ENCODE measurements at places on chromosomes 16 and 17. TPM values are rescaled to one million over a fixed set of nuclear protein-coding genes. Genes with fewer than 3 reads are reported as not detected.

The NUBP1 gene
- total RNA-seq, result 26.5 TPM

DNA sequence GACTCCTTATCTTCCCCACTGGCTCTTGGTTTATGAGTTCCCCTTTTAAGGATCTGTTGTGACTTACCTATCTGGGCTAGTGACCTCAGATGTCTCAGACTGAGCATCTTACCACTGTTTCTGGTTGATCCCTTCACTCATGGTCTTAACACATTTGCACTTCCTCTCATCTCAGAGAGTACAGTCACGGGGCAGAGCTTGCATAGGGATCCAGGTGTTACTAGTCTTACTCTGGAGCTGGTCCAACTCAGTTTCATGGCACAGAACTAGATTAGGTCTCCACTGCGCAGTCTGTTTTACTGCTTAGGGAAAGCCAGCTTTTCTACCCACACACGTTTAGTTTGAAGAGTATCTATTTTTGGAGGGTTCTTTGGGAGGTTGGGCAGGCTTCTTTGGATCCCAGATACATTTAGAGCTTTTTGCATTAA, 10.2 kb downstream of the GABARAPL2 start:
- no peak for DNase-seq

DNA sequence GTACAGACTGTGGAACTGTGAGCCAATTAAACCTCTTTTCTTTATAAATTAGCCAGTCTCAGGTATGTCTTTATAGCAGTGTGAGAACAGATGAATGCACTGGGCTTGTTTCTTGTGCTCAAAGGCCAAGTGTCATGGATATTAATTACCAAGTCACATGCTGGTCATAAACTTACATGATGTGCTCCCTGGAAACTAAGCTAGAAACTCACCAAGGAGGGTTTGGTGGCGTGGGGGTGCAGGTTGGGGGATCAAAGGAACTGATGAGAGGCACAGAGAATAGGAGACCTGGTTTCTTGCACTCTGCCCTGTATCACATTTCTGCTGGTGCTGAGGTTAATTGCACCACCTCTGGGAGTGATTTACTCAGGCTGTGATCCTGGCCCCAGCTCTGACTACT, 31.2 kb upstream of the TMC5 start:
- no peak for DNase-seq

DNA sequence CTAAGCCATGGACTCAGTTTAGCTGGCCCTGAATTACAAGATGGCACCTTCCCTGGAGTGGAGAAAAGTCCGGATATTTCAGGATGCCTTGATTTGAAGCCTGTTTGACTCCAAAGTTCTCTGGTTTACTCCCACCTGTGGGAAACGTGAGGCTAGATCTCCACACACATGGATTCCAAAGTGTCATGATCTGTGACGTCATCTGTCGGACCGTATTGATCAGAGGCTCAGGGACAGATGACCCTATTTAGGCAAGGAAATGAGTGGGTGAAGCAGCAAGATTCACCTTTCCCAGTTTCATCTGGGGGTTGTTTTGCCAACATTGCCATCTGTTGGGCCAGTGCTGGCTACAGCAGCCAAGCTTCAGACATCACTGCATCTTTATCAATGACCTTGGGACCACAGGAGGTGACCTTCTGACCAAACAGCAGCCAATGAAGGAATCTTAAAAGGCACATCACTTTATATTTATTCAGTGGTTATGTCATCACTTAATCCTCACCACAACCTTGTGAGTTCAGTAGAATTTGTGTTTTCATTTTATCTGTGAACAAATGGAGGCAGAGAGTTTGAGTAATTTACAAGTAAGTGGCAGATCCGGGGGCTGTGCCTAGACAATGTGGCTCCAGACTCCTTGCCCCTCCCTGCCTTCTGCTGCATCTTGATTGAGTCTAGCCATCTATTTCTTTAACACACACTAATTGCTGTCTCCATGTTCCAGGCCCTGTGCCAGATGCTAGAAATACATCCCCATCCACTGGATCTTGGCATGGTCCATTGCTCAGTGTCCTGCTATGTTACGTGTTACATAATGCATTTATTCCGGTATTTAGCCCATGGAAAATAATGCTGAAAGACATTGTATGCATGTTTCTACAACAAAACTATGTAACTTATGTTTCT, 1.5 kb upstream of the CDH13 start:
- DNase-seq, result no peak

DNA sequence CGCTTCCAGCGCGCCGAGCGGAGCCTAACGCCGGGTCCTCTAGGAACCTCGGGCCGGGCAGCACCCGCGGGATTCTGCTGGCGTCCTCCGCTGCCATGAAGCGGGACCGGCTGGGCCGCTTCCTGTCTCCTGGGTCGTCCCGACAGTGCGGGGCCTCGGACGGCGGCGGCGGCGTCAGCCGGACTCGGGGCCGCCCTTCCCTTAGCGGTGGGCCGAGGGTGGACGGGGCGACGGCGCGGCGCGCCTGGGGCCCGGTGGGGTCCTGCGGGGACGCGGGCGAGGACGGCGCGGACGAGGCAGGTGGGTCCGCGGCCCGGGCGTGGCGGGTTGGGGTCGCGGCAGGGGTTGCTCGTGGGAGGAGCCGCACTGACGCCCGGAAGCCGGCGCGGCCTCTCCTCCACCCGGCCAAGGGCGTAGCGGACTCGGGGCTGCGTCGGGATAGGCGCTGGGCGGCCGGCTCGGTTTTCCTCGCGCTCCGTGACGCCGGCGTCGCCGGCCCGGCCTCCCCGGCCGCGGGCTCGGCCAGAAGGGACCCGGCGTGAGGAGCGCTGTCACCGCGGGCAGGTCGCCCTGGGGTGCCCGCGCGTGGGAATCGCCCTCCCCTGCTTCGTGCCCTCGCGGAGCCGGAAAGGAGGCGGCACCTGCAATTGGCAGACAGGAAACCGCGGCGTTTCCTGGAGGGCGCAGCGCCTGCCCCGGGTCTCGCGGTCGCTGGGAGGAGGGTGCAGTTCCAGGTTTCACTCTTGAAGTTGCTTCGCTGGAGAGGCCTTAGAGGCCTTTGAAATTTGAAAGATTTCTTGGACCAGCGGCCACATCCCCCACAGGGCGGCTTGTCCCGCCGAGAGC, 432 bp downstream of the ZNF276 start:
- peak; percentile 90 for DNase-seq

The PRSS33 gene
- not detected for total RNA-seq

The CLCN7 gene
- total RNA-seq, result 27.1 TPM

DNA sequence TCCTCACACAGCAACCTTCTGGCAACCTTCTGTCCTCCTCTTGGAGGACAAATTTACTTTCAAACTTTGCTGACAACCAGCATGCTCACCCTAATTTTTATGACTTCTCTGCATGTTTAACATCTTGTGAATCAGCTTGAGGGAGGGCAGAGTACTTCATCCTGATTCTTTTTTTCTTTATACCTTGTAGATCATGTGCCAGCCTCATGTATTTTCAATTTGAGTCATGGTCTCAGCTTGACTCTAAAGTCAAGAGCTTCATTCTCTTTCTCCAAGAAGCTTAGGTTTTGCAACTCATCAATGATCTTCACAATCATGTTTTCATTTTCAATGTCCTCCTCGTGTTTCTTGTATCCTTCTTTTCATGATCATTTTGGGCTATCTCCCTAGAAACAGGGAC, 3.6 kb upstream of the KRTAP9-7 start:
- no peak for DNase-seq

The INCA1 gene
- total RNA-seq, result not detected

DNA sequence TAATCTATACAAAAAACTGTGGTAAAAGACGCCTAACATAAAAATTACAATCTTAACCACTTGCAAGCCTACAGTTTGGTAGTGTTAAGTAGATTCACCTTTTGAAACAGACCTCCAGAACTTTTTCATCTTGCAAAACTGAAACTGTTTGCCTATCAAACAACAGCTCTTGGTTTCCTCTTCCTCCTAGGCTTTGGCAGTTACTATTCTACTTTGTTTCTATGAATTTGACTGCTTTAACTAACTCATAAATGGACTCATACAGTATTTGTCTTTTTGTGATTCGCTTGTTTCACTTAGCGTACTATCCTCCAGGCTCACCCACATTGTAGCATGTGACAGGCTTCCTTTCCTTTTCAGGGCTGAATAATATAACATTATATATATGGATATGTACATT, 97.0 kb downstream of the PRKCA start:
- DNase-seq, result peak; percentile 29

- no peak for DNase-seq
These were observed 27.3 kb upstream of the ALKBH5 start for GRCh38 chr17:18156171-18156975.

DNA sequence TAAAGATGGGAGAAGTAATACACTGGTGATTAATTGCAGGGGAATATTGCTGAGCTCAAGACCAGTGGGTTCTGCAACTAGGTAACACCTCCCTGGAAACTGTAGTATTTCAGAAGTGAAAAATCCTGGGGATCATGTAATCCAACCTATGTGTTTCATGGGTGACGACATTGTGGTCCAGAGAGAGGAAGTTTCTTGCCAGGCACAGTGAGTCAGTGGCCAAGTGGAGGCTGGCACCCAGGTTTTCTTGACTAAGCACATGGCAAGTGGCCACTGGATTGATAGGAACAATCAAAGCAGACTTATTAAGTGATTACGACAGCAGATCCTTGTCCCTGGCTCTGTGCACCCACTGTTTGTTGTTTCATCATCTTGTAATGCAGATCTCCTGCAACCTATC, 14.6 kb upstream of the CIITA start:
- no peak for DNase-seq

- no peak for DNase-seq
These were observed 10.6 kb downstream of the SLC16A3 start for GRCh38 chr17:82239401-82239925.

The ARHGAP27 gene
- 41.7 TPM for total RNA-seq

DNA sequence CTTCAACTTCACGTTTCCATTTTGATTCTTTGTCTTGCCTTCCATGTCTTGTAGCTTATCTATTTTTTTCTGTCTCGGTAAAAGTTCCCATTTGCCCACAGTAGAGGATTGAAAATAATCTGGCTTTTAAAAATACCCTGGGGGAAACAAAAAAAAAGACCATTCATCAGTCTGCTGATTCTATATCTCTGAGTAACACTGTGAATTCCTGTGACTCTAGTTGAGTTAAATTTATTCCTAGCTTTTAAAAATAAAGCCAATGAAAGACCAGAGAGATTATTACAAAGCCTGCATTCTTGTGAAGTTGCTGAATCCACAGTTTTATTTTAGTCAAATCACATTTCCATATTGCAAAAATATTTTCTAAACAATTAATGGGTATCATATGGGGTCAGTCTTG, 532.3 kb downstream of the CDH13 start:
- no peak for DNase-seq

- DNase-seq, result peak; percentile 78
These were observed 86.1 kb downstream of the ZDHHC7 start for GRCh38 chr16:84925092-84925772.
